ENCODE measurements at places on chromosomes 3 and 15.
A peak's percentile ranks its signal among the peaks of the same experiment; 100 is the strongest.

DNA sequence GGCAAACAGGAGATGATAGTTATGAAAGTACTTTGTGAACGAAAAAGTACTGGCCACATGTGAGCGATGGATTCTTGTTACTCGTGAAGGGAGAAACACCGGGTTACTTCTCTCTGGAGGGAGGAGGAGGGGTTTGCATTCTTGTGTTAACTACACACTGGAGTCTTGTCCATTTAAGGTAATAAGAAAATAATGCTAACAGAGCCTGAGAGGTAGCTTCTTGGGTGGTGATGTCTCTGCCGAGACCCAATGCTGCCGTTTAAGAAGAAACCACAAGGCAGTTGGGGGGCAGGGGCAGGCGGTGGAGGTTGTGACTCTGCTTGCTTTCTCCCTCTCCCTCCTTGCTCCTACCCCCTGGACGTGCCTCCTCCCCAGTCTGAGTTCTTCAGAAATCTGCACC lies 100.9 kb upstream of the ROPN1 start:
- DNase-seq = no peak

DNA sequence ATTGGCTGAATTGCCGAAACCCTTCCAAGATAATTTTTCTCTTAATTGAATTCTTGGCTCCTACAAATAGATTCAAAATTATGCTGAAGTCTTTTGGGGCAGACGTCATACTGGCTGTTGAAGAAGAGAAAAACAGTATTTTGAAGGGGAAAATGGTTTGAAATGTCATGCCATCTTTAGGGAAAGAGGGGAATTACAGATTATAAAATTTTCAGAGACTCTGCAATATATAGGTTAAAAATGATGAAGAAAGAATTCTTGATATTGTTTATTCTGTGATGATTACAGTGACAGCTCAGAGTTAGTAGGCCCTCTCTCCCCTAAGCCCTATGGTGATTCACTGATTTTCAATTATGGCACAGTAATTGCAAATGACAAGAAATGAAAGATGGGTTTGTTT lies 86.1 kb downstream of the CGNL1 start:
- DNase-seq = no peak

DNA sequence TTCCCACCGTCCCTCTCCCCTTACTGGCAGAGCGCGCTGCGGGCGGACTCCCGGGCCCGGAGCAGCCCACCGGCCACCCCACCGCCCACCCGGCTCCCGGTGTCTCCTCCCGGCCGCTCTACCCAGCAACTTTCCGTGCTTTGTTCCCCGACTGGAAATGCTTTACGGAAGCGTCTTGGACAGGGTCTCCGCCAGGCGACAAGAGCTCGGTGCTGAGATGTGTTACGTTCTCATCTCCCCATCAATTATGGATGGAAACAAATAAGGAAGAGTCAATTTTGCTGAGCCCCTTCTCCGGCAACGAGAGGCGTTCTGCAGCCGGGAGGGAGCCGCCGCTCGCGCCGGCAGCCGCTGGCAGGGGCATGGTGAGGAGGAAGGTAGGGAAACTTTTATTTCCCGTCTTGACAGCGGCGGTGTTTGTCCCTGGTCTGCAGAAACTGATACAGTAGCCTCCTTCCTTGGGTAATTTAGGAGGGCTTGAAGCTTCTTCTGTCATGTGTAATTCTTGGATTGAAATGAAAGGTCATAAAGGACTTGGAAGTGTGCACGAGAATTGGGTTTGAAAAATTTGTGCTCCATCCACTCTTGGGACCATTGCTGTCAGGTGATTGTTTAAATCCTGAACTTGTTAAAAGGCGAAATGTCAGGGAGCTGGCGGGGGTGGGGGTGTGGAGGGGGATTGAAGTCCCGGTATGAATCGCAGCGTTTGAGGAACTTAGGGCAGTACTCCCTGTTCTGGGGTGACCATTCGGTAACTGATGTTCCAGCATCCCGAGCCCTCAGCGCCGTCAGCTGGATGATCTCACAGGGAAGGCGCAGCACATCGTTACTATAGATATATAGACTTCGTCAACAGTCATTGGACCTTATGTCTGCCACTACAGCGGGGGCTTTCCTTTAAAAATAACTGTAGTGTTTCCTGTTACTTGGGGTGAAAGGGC lies 1.5 kb downstream of the SEMA6D start:
- no peak for DNase-seq

DNA sequence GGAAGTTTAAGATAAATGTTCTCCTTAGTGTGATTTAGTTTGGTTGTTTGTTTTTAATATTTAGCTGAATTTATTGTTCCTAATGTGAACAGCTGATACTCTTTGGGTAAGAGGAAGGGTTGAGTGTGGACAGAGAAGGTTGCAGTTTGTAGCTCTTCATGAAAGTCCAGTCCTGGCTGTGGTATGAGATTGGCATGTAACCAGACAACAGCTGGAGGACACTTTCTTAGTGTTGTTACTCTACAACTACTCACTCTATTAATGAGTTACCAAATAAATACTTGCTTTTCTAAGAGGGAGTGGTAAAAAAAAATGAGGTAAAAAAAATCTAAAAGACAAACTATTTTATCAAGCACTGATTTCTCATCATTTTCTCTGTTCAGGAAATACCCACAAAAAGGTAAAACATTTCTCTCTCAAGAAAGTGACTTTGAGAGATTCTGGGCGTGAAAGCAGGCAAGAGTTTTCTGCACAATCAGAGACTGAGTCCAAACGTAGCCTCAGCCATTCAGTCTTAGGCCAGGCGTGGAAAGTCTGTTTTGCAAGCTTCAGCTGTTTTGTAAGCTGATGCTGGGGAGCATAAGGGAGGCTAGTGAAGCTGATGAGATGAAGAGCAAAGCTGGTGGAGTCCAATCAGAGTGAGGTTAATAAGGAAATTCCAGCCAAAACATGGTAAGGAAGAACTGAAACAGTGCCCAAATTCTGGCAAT lies 138.5 kb upstream of the ARPP21 start:
- DNase-seq = no peak

DNA sequence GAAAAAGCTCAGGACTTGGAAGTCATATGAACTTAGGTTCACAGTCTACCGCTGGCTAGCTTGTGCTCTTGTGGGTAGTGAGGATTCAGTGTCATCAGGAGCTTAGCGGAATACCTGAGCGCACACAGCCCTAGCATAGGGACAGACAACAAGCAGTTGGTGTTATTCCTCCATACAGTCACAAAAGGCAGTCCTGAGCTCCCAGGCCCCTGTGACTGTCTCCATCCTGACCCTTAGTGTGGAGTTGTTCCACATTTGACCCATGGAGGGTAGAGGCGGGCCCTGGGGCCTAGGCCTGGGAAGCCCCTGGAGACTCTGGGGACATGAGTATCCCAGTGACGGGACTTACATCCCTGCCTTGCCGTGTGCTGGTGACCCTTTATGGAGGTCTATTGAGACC lies 131.5 kb upstream of the PLXNA1 start:
- no peak for DNase-seq

GRCh38 chr15:72813345-72814004 lies 29.9 kb upstream of the ADPGK start:
- no peak for DNase-seq

DNA sequence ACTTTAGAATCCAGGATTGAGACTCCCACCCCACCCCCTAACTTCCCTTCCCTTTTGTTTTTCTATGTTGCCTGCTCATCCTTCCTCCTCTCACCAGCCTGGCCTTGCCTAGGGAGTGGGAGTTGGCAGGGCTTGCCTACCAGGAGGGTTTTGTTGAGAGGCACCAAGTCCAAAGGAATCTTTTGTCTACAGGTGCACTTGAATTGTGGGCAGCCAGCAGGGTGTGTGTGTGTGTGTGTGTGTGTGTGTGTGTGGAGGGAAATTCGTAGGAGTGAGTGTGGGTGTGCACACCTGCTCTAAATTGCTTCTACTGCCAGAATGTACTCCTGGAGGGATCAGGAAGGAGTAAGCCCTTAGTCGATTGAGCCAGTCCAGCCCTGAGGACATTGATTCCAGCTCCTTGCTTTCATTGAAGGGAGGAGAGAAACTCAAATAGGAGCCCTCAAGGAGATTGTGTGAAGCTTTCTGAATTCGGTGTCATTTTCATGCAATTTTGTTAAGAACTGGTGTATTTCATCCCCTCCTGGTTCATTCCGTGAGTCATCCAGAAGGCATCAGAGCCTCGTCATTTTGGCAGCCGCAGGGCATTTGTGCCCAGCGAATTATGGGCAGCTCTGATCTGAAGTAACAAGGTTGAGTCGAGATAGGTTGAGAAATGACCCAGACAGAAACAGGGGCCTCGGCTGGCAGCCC lies 112.1 kb downstream of the SLCO3A1 start:
- DNase-seq = no peak

GRCh38 chr3:11672363-11672762 lies 28.6 kb upstream of the VGLL4 start:
- no peak for DNase-seq

DNA sequence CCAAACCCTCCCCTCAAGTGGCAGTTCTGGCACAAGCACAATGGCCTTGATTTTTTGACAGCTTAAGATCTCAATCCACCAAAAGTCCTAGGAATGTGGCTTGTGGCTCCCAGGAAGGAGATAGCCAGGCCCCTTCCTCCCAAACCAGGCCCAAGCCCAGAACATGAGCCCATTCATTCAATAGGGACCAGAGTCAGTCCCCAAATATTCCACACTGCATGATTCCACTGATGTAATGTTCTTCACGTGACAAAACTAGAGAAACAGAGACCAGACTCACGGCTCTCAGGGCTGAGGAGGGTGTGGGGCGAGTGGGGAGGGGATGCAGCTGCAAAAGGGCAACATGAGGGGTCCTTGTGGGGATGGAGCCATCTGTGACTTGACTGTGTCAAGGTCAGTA lies 25.5 kb downstream of the ABTB1 start:
- no peak for DNase-seq

DNA sequence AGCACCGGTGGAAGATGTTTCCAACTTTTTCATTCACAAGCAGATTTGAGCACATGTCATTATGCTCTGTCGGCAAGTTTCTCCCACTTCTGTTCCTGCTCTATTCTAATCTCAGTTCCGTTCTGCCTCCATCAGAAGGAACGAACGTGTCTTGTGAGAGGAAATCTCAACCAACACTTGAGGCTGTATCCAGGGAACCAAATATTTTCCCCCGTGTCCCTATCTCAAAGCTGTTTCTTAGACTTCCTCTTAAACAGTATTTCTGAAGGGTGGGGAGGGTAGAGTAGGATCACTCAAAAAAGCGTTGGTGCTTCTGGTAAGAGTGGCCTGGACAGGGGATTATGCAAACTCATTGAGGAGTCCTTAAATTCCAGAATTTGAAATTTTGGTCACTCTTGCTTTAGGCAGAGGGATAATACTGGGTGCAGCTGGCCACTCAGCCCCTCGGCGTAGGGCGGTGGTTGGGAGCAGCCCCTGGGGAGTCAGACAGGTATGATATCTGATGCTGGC lies 54.9 kb downstream of the FRMD4B start:
- DNase-seq = no peak

GRCh38 chr3:23808525-23808924 lies 2.8 kb downstream of the UBE2E1 start:
- DNase-seq = peak; percentile 22

DNA sequence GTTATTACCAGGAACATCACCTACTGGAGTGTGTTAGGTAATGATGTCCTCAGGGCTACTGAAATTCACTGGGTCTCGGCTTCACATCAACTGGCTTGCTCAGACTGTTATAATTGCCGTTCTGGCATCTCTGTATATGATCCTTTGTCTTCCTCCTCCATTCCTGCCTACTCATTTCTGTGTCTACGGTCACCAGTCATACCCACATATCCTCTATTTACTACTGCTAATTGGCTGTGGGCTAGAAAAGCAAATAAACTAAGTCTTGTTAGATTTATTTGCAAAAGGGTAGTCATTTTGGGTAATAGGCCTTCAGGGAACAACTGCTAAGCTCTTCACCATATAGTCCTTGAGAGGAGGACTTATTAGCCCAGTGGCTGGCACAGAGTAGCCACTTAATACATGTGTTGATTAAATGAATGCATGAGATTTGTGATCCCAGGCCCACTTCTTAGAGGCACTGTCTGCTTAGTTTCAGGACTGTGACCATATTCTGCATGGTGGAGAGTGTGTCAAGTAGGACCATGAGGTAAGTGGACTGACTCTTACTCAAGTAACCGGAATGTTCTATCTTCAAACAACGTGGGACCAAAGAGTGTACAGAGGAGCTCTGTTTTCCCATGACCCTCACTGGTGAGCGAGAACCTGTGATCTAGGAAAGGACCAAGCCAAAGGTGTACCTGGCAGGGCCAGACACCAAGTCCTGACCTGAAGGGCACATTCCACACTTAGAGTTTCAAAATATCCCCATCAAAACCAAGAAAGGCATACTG lies 13.2 kb downstream of the ZDHHC3 start:
- DNase-seq = no peak

DNA sequence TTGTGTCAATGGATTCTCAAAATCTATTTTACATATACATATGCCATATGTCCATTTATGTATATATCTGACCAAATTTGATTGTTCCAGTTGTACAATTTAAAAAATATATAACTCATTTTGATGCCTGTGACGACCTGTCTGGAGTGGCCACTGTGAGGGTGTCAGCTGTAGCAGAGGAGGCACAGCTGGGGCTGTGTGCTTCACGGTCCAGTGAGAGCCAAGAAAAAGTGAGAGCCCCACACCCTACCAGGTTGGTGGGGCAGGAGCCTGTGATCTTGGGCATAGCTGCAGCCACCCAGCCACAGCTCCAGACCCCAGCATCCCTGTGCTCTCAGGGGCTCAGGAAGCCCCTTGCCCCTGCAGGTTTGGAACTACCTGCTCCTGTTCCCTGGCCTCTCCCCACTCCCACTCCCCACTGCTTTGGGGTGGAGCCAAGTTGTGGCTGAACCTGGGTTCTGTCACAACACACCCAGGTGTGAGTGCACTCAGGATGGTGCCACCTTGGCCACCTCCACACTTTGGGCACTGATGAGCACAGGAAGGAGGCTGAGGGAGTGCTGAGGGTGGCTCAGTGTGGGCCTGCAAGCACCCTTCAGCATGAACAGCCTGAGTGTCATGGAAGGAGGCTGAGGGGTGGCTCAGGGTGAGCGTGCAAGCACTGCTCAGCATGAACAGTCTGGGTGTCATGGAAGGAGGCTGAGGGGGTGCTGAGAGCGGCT lies 161.1 kb upstream of the ROBO1 start:
- DNase-seq = no peak

- DNase-seq = no peak
These were observed 61.9 kb downstream of the EIF3J start for GRCh38 chr15:44598892-44599291.

- no peak for DNase-seq
These were observed 75.3 kb upstream of the PRR20G start for GRCh38 chr3:127363171-127363570.

GRCh38 chr3:52217409-52217805 lies 8.0 kb downstream of the TLR9 start:
- DNase-seq = no peak

GRCh38 chr3:172042136-172042662 lies 2.8 kb downstream of the FNDC3B start:
- DNase-seq = no peak

- DNase-seq = no peak
These were observed 122.7 kb downstream of the USP13 start for GRCh38 chr3:179775416-179776122.

Measured in GM13977 (cell line).